Sigmoid colon (tissue), 7 donors: ENCODE measurements at places on chromosomes 3 and 15.

DNA sequence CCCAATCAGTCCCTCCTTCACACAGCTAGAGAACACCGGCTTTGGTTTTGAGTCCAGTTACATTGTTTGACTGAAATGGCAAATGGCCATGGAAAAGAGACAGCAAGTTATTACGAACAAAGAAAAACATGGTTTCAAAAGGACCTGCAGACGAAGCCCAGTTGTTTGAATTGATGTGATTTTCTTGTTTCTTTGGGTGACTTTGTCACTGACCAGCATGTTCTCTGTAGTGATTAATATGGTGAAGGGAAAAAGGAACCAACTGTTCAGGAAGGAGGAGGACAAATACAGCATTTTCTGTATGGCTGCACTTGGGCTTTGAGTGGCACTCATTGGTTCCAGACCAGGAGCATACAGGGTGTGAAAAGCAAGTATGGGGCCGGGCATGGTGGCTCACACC, 217.4 kb upstream of the TPM1 start:
- no peaks in the 10 kb centered on the region for H3K4me1 ChIP-seq
- no peak overlapping the region for H3K27ac ChIP-seq
- H3K4me3 ChIP-seq, result no peak overlapping the region
- no peaks in the 10 kb centered on the region for H3K27me3 ChIP-seq

GRCh38 chr3:193902607-193903511, 233.1 kb upstream of the HES1 start:
- no peaks in the 10 kb centered on the region for H3K4me1 ChIP-seq
- DNase-seq, result no peak
- no peaks in the 10 kb centered on the region for H3K36me3 ChIP-seq
- H3K27ac ChIP-seq, result no peak overlapping the region

GRCh38 chr15:55873024-55873720, 120.2 kb downstream of the NEDD4 start:
- no peak overlapping the region for H3K27ac ChIP-seq
- no peaks in the 10 kb centered on the region for H3K36me3 ChIP-seq
- H3K4me3 ChIP-seq, result no peak overlapping the region
- no peaks in the 10 kb centered on the region for H3K27me3 ChIP-seq
- H3K4me1 ChIP-seq, result no peaks in the 10 kb centered on the region
- no peak for DNase-seq

- H3K4me1 ChIP-seq, result no peaks in the 10 kb centered on the region
- no peak for DNase-seq
- no peak overlapping the region for H3K27ac ChIP-seq
- no peaks in the 10 kb centered on the region for H3K36me3 ChIP-seq
- no peaks in the 10 kb centered on the region for H3K27me3 ChIP-seq
These were observed 53.3 kb upstream of the SLCO2A1 start for GRCh38 chr3:134083008-134083407.
